ENCODE measurements at places on chromosomes 11 and 22. TPM values are rescaled to one million over a fixed set of nuclear protein-coding genes. Genes with fewer than 3 reads are reported as not detected.

DNA sequence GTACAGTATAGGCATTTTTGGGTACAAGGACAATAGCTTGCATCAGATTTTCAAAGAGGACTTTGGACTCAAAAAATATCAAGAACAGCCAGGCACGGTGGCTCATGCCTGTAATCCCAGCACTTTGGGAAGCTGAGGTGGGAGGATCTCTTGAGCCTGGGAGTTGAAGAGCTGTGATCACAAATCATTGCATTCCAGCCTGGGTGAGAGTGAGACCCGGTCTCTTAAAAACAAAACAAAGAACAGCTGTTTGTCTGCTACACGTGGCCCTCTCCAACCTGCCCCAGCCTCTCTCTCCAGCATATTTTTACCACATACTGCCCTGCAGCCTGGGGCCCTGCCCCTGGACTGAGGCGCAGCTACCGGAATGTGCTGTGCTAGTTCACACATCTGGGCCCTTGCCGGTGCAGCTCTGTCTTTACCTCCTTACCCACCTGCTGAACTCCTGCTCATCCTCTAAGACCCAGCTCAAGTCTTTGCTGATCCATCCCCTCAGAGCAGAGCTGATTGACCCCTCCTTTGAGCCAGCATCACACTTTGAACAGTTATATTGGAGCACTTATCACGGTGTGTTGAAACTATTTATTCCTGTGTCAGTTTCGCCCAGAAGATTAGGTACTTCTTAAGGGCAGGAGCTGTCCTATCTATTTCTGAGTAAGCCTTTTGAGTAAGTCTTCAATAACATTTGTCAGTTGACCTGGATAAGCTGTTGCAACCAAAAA, 29.4 kb downstream of the GRIK4 start:
- DNase-seq = no peak

GRCh38 chr11:35344681-35345574, 74.4 kb downstream of the SLC1A2 start:
- no peak for DNase-seq

- no peak for DNase-seq
Measured at GRCh38 chr22:24367841-24368240, 59.6 kb upstream of the ADORA2A start.

DNA sequence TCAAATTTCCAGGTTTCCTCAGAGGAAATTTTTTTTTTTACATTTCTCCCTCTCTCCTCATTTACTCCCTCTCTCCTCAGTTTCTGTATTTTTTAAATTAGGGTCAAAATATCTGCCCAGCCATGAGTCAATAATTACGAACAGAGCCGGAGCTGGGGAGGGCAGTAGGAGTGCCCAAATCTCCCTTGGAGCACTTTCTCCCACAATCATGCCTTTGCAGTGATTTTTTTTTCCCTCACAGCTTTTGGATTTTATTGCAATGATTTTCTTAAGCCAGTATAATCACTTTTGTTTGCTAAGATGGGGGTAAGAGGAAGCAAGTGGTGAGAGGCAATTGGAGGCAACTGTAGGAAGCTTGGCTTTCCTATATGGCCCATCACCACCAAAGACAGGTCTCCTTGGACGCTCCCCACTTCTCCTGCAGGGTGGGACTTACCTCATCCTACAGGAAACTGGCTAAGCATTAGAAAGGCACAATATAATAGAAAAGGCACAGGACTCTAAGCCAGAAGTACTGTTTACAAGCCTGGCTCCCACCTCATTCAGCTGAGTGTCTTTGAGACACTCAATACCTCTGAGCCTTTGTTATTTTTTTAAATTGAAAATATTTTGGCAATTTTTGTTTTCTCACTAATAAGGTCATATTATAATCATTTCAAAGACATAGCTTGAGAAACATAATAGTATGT, 192.6 kb upstream of the PITPNB start:
- DNase-seq = no peak

GRCh38 chr11:125256541-125257189, 92.1 kb downstream of the PKNOX2 start:
- no peak for DNase-seq

DNA sequence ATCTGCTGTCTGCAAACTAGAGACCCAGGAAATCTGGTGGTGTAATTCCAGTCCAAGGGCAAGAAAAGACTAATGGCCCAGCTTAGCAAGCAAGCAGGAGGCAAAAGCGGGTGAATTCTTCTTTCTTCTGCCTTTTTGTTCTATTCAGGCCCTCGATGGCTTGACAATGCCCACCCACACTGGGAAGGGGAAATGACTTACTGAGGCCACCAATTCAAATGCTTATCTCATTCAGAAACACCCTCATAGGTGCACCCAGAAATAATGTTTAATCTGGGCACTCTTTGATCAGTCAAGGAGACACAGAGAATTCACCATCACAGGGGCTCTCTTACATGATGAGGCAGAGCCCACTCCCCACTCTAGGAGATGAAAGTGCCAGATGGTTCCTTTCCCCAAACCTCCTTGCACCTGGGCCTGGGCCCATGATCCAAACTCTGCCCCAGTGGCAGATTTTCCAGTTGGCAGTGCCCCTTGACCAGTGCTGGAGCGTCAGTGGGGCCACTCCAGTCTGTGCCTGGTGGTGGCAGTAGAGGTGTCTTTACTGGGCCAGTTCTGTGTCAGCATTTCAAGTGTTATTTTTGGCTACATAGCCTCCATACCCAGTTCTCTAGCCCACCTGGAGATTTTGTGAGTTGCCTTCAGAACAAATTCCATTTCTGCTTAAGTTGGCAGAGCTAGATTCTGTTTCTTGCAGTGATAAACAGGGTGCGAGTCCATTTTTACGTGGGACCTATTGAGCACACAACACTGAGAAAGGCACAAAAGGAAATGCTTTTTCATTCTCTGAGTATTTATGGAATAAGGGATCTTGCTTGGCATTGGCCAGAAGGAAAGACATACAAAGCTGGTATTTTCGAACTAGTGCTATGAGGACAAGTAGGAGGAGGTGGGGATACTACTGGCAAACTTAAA, 7.5 kb downstream of the ELMOD1 start:
- DNase-seq = peak; percentile 51

Gene OR52I2
- total RNA-seq = not detected

Gene KRTAP5-9
- total RNA-seq = not detected

Gene RPUSD4
- total RNA-seq = 47.6 TPM

All from HT-29 (cell line).